Fibroblast of lung (primary cell): ENCODE measurements at places on chromosomes 16 and 17.
A peak's percentile ranks its signal among the peaks of the same experiment; 100 is the strongest.

- DNase-seq, result no peak
Measured at GRCh38 chr17:48715496-48716399, 6.6 kb downstream of the PRAC1 start.

DNA sequence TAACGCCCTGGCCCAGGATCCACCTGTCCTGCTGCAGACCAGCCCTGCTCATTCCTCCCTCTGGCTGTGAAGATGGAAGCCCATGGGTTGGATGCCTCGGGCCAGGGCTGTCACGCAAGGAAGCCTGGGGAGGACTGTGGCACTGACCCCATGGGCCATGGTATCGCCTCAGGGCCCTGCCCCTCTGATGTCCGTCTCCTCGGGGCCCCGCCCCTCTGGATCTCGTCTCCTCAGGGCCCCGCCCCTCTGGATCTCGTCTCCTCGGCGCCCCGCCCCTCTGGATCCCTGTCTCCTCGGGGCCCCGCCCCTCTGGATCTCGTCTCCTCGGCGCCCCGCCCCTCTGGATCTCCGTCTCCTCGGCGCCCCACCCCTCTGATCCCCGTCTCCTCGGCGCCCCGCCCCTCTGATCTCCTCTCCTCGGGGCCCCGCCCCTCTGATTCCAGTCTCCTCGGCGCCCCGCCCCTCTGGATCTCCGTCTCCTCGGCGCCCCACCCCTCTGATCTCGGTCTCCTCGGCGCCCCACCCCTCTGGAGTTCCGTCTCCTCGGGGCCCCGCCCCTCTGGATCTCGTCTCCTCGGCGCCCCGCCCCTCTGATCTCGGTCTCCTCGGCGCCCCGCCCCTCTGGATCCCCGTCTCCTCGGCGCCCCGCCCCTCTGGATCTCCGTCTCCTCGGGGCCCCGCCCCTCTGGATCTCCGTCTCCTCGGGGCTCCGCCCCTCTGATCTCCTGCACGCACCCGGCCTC, 24.0 kb downstream of the METRNL start:
- DNase-seq, result peak; percentile 47

- peak; percentile 56 for DNase-seq
Measured at GRCh38 chr16:85522842-85523601, 90.1 kb upstream of the GSE1 start.

DNA sequence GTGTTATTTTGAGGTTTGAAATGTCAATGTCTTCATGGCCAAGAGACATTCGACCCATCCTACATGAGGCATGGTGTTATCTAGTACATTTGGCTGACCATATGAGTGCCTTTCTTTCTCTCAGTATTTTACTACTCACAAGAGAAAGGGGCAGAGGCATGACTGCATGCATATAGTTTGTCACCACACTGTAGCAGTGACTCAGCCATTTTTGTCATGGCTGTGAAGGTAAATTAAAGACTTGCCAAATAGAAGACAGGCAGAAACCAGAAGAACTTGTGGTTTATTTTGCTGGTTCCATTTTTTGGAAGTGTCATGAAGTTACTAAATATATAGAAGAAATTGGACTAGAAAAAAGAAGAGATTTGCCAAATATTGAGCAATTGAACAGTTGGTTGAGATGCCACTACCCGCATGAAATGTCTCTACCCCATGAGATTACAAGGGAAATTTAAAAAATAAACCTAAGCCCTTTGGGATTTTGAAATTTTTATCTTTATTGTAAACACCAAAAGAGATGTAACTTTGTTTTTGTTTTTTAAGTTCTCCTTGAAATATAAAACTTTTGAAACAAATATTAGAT, 170.3 kb downstream of the CHD9 start:
- no peak for DNase-seq

- DNase-seq, result no peak
Measured at GRCh38 chr17:2266865-2267228, 36.7 kb downstream of the SMG6 start.

DNA sequence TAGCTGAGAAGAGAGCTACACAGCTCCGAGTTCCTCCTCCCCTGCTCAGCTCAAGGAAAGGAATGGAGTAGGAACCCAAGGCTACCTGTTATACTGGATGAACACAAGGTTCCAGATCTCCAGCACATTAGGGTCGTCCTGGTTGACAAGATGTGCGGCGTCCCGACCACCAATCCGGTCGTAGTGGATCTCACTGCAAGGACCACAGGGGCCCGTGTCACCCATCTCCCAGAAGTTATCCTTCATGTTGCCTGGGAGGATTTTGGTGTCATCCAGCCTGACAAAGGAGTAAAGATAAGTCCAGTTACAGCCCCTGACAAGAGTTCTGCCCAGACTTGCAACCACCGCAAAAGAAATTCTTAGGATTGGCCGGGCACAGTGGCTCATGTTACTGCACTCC, 17.6 kb downstream of the AARS1 start:
- no peak for DNase-seq

- no peak for DNase-seq
Measured at GRCh38 chr17:12523244-12523643, 142.4 kb upstream of the MYOCD start.

DNA sequence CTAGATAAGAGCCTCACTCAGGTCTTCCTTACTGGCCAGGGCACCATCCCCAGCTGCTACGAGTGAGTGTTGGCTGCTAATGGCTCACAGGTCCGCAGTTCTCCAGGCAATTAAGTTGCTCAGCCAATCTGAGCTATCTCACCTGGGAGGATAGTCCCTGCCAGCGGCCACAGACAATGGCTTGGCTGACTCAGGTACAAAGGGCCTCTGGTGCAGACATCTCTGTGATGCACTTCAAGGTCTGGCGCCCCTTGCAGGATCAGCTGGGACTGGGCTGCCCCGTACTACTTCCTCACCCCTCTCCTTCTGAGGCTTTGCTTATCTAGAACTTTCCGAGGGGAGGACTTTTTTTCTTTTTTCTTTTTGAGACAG, 49.2 kb upstream of the EMP2 start:
- no peak for DNase-seq

- no peak for DNase-seq
Measured at GRCh38 chr16:10965440-10966061, 21.2 kb downstream of the CLEC16A start.

- no peak for DNase-seq
Measured at GRCh38 chr17:40993839-40994238, at the start of gene KRTAP3-3. KRTAP3-3 (minus strand) TSS chr17:40994164; CDS start chr17:40994097, 67 bp downstream.

GRCh38 chr16:48452991-48453760, 68.0 kb upstream of the SIAH1 start:
- no peak for DNase-seq

DNA sequence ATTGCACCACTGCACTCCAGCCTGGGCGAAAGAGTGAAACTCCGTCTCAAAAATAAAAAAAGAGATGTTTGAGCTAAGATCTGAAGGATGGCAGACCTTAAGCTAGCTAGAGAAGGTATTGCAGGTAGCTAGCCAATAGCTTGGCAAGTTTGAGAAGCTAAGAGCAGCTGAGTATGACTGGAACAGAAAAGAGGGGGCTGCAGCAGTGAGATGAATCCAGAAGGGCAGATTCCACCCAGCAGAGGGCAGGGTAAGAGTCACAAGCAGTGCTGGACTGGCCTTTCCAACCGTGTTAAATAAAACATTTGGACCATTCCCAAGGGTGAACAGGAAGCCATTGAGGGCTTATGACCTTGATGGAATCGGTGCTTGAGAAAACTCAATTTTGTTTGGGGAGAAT, 5.7 kb upstream of the PHAF1 start:
- peak; percentile 30 for DNase-seq

- peak; percentile 85 for DNase-seq
Measured at GRCh38 chr17:42276609-42277341, 584 bp upstream of the STAT5B start.

GRCh38 chr17:32240750-32241149, 24.9 kb upstream of the RHBDL3 start:
- peak; percentile 25 for DNase-seq

GRCh38 chr16:50692999-50693781, at the start of gene NOD2:
NOD2 (plus strand) TSS chr16:50693606; CDS start chr16:50699496, 5,890 bp downstream.
- no peak for DNase-seq

GRCh38 chr16:7318686-7319085, 14.0 kb upstream of the RBFOX1 start:
- DNase-seq, result no peak

DNA sequence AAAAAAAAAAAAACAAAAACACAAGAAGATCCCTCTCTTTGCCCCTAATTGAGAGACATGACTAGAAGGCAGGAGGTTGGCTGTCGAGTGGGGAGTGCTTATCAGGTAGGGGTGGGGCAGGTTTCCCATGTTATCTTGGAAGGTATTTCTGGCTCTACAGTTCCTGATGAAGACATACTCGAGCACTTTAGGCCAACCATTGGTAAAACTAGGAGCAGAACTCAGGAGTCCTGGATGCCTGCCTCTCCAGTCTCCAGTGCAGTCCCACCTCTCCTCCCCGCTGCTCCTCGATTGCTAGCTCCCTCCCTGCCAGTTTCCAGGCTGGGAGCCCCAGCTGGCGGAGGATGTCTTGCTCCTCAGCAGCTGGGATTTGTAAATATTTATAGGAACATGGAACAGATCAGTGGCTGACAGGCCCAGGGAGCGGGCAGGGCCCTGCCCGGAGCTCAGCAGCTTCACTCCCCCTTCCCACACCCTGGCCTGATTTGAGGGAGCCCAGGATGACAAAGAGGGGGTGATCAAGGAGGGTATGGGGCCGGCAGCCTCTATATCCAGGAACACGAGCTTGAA, 11.4 kb upstream of the C1QL1 start:
- no peak for DNase-seq

DNA sequence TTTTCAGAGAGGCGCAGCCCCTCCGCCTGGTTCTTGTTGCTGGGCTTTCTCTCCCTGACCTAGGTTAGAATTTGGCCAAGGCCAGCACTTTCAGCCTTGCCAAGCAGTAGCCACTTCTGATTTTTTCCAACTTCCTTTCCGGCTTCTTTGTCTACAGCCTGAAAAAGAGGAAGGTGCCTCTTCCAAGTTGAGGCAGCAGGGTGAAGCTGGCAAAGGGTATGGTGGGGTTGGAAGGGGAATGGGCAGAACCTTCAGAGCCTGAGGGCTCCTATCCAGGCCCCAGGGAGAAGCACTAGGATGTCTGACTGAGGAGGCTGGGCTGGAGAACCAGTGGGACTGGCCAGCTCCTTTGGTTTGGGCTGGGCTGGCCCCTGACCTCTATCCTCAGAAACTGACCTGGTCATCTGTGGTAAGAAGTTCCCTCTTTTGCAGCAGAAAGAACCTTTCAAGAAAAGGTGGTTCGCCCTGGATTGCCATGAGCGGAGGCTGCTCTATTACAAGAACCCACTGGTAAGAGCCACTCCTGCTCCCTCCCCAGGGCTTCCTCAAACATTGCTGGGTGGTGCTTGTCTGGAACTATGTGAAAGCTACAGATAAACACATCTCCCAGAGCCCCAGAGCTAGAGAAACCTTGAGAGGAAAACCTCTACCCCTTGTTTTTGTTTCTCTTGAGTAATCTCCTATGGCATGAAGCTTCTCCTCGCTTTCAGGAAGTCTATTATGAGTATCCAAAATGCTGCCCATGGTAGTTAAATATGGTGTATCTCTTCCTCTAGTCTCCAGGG, 16.6 kb upstream of the RNF135 start:
- no peak for DNase-seq

DNA sequence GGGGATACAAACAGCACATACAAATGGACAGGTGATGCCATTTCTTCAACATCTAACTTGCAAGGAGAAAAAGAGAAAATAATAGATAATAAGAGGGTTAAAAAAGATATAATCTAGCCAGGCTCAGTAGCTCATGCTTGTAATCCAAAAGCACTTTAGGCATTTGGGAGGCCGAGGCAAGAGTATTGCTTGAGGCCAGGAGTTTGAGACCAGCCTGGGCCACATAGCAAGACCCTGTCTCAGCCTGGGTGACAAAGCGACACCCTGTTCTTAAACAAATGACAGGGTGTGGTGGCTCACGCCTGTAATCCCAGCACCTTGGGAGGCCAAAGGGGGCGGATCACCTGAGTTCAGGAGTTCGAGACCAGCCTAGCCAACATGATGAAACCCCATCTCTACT, 19.3 kb downstream of the C16orf87 start:
- DNase-seq, result no peak

- DNase-seq, result peak; percentile 39
Measured at GRCh38 chr16:28304214-28304613, 11.9 kb downstream of the SBK1 start.

GRCh38 chr17:33459078-33459940, 166.2 kb upstream of the ASIC2 start:
- DNase-seq, result no peak

DNA sequence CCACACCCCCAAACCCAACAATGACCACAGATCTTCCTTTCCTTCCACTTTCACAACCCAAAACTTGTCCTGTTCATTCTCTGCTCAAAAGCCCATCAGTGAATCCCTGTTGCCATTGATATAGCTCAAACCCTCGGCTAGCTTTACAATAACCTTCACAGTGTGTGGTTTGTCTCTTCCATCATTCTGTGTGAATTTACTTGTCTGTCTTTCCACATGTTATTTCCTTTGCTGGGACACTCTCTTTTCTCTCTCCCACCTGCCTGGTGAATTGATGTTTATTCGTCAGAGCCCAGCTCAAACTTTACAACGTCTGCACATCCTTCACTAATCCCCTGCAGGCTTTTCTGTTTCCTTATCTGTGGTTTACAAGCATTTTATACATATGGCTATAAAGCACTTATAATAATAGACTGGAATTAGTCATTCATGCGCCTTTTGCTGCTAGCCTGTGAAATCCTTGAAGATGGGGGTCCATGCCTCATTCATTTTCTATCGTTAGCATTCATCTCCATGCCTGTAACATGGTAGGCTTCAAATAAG, 114.4 kb downstream of the CDH13 start:
- peak; percentile 66 for DNase-seq

GRCh38 chr17:70661342-70662222, 492.2 kb downstream of the KCNJ2 start:
- DNase-seq, result peak; percentile 63

GRCh38 chr17:75365009-75365930, 40.2 kb downstream of the GRB2 start:
- DNase-seq, result peak; percentile 58
